Activated gamma-delta T cell (primary cell): ENCODE measurements at places on chromosomes 6 and 20.

GRCh38 chr20:9877932-9878495 lies 39.1 kb upstream of the PAK5 start:
- DNase-seq = no peak

- DNase-seq = no peak
Measured at GRCh38 chr6:14455427-14455826, 337.9 kb downstream of the CD83 start.

GRCh38 chr6:5556011-5556410 lies 294.7 kb downstream of the FARS2 start:
- no peak for DNase-seq

DNA sequence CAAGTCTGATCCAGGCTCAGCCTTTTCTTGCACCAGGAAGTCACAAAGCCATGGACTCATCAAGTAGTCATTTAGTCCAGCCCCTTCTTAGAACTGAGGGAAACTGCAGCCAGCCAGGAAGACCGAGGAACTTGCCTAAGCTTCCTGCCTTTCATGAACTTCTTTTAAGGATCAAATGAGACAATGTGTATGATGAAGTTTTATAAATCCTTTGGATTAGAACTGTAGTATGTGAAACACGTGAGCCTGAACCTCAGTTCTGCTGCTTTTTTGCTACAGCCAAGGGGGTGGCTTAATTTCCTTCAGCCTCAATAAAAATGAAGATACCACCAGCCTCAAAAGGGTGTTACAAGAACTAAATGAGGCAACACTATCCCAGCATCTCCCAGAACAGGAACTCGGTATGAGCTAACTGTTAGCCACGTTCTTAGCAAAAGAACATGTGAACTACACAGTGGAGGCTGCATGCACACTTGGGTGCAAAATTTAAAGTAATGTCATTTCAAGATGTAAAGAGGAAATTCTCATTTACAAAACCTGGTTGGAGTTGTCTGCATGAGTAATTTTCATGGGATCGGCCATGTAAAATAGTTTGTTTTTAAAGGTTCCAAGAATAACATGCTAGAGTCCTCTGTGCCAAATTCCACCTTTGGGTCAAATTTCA lies 76.0 kb upstream of the TBC1D7 start:
- no peak for DNase-seq

- DNase-seq = no peak
Measured at GRCh38 chr20:41138475-41139226, 1.3 kb downstream of the PLCG1 start.

DNA sequence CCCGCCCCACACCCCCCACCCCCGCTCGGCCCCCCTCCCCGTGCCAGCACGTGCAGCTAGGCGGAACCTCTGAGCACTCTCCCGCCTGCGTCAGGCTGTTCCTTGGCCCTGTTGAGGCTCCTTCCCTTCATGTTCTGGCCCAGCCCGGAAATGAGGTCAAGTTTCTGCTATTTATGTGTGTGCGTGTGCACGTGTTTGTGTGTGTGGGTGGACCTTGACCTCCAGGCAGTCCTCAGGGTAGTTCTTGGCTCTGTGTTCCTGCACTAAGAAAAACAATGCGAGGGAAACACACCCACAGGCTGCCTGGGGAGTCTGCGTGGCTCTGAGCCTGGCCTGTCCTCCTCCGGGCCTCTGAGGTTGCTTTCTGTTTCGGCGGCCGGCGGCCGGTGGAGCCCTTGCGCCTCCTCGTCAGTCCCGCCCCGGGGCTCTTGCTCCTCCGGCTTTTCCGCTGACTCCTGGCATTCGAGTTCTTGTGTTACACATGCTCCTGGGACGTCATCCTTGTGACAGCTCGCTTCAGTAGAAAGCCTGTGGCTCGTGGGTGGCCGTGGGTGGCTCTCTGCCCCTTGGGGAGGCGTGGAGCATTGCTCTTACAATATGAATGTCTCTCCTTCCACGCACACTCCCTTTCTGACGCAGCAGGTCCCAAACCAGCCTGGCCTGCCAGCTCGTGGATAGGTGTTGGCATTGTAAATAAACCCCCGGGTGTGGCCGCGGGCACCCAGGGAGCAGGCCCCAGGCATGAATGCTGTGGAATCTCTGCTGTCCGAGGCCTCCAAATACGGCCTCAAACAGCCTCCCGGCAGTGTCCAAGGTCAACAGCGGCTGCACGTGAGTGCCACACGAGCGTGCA lies 10.0 kb downstream of the SLCO4A1 start:
- no peak for DNase-seq

GRCh38 chr6:163579111-163579879 lies 164.8 kb downstream of the QKI start:
- DNase-seq = no peak

GRCh38 chr6:36301781-36302180 lies 31.9 kb downstream of the PNPLA1 start:
- no peak for DNase-seq

- no peak for DNase-seq
Measured at GRCh38 chr6:152368751-152369624, 268.2 kb downstream of the SYNE1 start.

GRCh38 chr6:150876598-150876997 lies 11.1 kb downstream of the MTHFD1L start:
- DNase-seq = no peak

DNA sequence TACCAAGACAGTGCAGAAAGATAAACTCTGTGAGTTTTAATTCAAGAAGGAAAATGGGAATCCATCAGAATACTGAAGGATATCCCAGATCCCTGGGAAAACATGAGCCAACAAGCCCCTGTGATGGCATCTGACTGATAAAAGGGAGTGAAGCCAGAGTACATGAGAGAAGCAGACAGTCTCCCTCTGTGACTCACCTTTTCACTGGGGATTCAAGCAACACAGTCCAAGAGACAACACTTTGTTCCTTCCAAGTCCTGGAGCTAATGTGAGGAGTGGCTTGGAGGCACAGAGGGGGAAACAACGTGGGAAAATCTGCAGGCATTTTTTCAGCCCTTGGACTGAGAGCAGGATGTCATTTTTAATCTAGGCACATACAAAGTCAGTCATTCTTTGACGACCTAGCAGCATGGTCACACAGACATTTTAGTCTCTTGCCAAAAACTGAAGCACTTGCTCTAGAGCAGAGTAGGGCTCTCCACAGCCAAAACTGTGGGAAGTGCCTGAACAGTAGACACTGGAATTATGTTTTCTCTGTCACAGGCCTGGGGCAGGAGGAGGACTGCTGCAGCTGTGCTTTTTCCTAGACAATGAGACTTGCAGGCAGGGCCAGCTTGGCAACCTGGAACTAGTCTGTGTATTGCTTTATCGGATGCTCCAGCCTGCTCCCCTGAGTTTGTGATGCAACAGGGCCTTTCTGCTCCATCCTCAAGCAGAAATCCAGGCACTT lies 465.0 kb upstream of the GJE1 start:
- DNase-seq = no peak

DNA sequence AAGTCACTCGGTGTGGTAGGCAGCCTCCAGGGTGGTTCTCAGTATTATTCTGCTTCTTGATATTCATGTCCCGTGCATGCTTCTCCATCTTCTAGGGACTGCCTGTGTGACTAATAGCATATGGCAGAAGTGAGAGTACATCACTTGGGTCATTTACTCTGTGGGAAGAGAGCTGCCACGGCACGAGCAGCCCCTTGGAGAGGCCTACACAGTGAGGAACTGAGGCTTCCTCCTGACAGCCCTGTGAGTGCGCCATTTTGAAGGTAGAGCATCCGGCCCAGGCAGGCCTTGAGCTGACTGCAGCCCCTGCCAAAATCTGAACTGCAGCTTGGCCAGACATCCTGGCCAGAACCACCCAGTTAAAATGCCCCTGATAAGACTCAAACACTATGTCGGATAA lies 17.3 kb upstream of the MCUR1 start:
- no peak for DNase-seq

GRCh38 chr20:48843057-48843806 lies 15.4 kb upstream of the PREX1 start:
- no peak for DNase-seq

DNA sequence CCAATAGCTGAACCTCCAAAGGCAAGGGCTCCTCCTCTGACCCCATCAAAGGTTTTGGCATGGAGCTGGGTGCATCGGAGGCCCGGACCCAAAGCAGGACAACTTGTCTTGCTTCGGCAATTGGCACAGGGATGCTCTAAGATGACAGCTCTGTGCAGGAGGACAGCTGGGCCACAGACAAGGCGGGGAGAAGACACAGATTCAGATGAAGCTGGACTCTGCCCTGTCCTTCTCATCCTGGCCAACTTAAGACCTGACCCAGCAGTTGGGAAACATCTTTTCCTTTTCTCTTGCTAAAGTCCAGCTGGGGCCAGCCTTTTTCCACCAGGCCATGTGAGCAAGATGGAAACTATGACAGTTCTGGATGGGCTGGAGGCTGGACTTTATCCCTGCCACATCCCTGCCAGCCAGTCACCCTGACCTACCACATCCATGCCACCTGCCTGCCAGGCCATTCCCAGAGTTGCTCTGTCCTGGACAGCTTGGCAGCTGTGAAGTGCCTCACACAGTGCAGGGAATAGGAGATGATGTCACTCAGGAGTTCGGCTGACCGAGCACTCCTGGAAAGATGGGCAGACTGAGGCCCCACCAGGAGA lies 12.7 kb upstream of the PSMF1 start:
- DNase-seq = no peak

- DNase-seq = no peak
Measured at GRCh38 chr20:22546344-22546743, 38.0 kb downstream of the FOXA2 start.

- DNase-seq = no peak
Measured at GRCh38 chr6:109978174-109979032, at the start of gene GPR6. Gene GPR6 (plus strand): TSS chr6:109978311. CDS start chr6:109979113, 802 bp downstream.

DNA sequence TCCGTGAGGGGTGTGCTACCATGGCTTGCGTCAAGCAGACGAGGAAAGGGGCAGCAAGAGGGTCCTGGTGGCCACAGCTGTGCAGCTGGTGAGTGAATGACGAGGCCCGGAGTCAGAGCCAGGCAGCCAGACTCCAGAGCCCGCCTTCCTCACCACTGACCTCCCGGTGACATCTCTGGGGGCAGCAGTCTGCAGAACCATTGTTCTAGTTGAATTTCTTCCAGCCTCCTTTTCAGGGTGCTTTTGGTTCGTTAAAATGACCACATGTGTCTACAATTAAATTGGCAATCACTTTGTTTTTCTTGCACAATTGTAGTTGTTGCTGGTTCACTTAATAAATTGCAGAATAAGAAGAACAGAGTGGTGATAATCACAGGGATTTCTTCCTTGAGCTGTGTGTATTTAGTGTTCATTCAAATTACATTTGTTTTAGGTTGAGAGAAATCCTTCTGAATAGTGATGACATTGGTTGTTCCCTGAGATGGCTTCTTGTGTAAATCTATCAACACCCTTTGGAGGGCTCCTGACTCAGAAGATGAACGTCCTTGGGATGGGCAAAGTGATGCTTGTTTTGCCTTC lies 96.4 kb downstream of the TULP4 start:
- no peak for DNase-seq

GRCh38 chr20:37640600-37641561 lies 52.9 kb upstream of the CTNNBL1 start:
- DNase-seq = no peak

DNA sequence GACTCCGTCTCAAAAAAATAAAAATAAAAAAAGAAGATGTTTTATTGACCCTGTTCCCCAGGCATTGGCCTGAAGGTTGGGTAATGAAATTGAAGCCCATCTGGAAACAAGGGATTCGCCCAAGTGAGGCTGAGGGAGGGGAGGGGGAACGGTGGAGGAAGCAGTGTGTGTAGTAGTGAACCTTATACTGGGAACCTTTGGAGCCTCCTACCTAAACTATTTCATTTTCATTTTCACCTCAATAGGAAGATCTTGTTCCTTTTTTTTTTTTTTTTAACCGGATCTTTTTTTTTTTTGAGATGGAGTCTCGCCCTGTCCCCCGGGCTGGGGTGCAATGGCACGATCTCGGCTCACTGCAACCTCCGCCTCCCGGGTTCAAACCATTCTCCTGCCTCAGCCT lies 13.2 kb upstream of the ZBTB22 start:
- DNase-seq = no peak

DNA sequence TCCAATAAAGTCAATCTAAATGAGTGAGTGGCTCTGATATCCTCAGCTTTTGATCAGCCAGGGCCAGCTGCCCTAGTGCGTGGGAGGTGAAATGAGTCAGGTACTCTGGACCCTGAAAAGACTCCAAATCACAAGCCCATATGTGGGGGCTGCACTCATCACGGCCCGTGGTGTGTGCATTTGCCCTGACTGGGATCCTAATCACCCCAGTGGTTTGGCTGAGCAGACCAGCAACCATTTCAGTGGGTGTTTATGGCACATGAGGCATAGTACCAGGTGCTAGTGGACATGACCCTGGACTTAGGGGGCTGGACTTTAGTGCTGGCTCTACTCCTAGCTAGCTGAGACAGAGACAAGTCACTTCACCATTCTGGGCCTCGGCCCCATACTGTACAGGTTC lies 39.4 kb downstream of the SCML4 start:
- DNase-seq = no peak

DNA sequence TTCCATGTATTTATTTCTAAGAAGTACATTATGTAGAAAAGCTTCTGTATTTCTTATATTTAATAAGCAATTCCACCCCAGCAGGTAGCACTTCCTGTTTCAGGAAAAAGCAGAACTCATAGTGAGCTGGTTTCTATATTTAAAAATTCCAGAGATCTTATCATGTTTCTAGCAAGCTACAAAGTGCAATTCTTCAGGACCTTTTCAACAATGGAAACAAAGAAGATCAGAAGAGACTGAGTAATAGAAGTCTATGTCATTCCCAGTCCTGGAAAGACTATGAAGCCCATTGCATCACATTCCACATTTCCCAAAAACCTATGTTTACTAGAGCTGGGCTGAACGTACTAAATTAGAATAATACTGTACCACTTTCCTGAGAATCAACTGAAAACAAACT lies 302.6 kb upstream of the NRSN1 start:
- no peak for DNase-seq

DNA sequence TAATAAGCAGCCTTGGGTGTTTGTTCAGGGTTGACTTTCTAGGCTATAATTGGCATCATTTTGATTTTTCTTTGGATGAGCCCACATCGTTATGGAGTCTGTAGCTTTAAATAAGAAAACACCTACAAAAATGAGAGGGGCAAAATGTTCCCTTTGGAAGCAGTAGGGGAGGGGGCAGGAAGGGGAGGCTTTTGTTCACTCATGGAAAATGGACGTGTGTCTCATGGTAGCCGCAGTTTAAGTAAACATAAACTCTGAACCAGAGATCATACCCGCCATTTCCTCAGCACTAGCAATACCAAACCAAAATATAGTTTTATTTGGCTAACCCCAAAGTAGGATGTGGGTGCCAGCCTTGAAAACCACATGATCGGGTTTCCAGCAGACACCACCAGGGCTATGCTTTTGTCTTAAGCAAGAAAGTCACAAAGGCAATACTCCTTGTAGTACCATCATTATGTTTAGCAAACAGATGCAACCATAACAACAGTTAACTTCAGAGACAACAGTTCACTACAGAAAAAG lies 572.5 kb upstream of the JAG1 start:
- no peak for DNase-seq

DNA sequence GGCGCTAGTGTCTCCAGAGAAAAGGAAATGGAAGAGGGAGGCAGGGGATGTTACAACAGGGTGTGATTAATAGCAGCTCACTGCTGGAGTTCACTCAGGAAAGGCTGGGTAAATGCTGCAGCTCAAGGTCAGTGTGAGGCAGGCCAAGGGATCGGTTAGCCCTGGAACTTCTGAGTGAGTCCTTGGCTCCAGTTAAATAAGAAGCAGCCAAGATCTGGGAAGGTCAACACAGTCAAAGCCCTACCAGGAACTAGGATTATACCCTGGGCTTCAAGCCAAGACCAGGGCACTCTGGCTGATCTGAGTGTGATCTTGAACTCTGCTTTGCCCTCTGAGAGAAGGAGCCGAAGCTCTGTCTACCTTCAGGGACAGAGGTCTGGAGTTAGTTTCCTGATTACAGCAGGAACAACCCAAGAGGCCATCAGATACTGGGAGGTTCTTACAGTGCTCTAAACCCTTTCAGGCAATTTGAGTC lies 44.3 kb downstream of the TPD52L1 start:
- no peak for DNase-seq
